Stimulated activated CD4-positive, alpha-beta T cell treated with anti-CD3 and anti-CD28 coated beads, Interleukin-1b, Interleukin-23, amount 100 ng/mL, for 24 hours (primary cell): ENCODE measurements at places on chromosomes 5 and 9.
A peak's percentile ranks its signal among the peaks of the same experiment; 100 is the strongest.

DNA sequence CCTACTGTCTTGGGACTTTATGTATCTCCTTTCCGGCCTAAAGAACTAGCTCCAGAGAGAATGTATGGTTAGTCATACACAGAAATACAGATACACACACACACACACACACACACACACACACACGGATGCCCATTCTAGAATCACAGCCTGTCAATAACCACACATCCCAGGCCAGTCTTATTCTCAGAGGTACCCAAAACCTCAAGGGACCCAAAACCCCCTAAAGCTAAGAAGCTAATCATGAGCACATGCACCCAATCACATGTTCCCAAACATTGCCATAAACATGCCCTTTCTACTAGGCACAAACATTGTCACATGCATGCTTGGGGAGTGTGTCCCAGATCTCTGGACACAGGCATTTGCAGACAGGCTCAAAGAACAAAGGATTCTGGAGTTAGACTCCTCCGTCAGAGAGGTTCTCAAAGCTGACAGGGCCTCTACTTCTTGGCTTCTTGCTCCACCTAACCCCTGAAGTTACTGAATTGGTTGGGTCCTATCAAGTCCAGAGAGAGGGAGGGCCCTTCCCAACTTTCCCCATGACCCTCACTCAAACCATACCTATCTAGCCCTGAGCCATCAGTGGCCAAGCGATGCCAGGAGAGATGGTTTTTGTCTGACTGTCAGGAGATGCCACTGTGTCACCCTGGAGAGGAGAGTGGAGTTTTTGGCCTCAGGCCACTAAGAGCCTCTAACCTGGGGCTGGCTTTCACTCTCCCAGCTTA, 78.7 kb downstream of the NRG2 start:
- no peak for DNase-seq

DNA sequence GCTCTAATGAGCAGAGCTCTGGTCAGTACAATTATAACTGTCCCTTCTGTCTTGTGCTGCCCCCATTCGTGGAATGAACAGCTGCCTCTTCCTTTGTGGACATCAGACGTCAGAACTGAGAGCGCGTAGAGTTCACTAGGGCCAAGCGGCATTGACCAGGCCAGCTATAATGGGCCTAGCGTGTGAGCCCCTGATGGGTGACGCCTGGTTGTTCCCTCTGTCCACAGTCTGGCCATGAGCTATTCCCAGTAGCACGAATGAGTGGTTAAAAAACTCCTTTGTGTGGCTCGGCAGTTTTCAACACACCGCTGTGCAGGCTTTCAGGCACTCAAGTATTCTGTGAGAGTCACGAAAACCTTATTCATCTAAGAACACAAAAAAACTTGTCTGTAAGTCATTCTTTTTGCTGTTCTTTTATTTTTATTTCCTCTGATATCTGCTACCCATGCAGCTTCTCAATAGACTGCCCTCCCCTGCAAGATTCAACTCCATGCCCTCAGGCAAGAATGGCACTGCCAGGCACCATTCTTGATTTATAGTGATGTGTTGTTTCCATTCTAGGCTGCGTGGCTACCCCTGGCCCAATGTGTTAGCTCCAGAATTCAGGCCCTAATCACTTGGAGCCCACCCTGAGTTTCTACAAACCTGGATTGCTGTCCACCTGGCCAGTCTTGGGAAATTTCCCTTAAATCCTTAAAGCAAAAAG, 52.5 kb downstream of the ANKDD1B start:
- no peak for DNase-seq

DNA sequence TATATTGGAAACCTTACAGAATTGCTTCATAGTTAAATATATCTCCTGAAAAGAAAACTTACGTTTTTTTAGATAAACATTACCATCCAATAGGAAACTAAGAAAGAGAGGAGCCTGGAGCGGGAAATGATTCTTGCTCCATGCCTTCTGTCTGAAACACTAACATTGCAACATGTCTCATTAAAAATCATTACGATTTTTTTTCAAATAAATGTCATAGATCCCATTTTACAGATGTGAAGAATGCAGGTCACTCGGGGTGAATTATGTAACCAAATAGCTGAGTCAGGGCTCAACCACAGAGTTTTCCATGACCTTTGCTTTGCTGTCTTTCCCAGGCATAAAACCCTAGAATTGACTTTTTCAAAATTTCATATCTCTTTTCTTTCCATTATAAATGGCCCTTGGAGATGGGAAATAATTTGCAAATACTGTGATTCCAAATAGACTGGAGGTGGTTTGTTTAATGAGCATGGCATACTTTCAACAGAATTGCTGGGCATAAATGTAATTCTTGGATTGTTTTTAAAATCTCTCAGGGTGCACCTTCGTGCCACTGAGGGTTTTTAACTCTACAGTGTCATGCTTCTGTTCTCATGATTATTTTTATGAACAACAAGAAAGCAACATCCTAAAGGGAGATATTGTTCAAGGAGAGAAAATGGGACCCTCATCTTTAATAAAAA, 302.8 kb downstream of the EBF1 start:
- DNase-seq, result no peak

GRCh38 chr5:170223360-170223759, 9.4 kb upstream of the C5orf58 start:
- DNase-seq, result no peak

- DNase-seq, result no peak
These were observed 41.3 kb downstream of the ZNF366 start for GRCh38 chr5:72465601-72466563.

DNA sequence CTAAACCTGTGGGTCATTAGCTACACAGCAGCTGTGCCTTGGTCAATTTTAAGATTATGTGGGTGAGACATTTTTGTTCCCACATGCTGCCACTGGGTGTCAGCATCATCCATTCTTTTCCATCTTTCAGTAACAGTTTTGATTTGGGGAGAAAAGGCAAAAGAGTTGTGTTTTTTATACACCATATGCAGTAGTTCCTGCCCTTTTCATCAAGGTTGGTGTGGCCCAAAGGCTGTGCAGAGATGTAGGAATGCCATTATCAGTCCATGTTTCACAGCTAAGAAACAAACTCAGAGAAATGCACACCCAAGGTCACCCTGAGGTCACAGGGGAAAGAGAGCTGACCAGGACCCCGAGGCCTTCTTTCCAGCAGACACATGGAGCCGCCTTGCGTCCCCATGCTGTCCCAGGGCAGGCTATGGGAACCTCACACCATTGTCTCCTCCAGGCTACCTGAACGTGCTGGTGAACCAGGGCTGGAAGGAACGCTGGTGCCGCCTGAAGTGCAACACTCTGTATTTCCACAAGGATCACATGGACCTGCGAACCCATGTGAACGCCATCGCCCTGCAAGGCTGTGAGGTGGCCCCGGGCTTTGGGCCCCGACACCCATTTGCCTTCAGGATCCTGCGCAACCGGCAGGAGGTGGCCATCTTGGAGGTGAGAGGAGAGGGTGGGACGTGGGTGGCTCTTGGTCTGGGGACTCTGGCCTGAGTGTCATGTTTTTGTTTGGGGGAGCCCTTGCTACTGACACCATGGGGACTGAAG, 27.8 kb upstream of the GRPEL2 start:
- DNase-seq, result no peak

- no peak for DNase-seq
These were observed 62.8 kb downstream of the GABRB2 start for GRCh38 chr5:161483721-161484120.

DNA sequence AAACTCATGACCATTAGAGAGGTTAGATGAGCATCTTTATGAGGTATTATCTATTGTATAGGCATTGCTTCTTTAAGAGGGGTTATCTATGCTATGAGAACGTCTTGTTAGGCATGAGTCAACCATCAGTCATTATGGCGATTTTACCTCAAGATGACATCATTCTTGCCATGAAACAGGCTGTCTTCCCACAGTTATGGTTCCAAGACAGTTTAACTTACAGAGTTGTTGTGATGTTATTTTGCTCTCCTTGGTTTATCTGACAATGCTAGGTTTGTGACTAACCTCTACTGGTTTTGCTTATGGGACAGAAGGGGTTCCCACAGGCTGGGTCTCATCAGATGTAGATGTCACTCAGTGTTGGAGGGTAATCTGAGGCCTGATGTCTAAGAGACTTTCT, 1864.7 kb upstream of the ACO1 start:
- no peak for DNase-seq

DNA sequence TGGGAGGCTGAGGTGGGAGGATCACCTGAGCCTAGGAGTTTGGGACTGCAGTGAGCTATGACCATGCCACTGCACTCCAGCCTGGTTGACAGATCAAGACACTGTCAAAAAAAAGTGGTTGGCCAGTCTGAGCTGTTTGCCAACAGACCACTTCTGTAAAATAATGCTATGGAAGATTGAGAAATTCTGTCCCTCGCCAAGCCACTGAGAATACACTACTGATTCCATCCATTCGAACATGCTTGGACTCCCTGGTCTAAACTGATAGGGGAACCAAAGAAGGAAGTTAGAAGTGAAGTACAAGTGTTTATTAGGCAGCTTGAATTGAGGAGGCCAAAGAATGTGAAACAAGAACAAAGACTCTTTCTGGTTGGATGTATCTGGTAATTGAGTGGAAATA, 27.2 kb downstream of the ENC1 start:
- DNase-seq, result no peak

DNA sequence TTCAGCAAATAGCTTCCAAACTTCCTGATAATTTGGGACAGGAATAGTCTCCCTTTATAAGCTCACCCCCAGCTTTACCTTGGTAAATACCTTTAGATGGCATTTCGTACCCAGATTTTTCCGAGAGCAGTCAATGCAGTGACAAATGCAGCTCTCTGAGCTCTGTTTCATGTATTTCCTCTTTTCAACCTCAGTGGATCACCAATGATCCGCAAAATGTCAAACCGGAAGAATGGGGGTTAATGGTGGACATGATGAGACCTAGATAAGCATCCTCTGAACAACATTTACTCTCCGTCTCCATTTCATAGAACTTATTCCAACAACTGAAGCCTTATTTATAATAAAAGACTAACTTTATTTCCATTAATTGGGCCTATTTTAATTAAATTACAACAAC, 227.3 kb downstream of the MCTP1 start:
- DNase-seq, result no peak

GRCh38 chr5:6721442-6721841, 8.2 kb downstream of the TENT4A start:
- DNase-seq, result no peak

DNA sequence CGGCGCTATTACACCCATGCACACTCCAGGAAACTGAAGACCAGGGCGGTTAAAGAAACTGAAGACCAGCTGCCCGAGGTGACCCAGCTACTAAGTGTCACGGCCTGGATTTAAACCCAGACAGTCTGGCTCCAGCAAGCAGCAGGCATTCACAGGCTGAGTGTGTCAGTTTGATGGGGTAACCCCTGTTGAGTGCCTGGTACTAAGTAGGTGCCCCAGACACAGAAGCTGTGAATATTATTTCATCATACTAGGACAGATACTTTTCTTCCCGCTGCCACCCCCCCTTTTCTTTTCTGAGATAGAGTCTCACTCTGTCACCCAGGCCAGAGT, 7.3 kb downstream of the ENG start:
- DNase-seq, result no peak

DNA sequence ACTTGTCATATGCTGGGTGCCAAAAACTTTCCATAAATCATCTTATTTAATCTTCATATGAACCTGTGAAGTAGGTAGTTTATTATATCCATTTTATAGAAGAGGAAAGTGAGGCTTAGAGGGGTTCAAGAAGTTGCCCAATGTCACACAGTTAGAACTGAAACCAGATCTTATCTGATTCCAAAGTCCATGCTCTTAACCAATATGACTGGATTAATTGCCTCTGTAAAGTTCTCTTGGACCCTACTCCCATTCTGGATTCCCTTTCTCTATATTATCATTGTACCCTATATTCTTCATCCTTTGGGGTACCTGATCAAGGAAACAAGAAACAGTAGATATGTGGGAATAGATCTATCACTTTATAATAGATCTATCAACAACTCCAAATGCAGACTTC, 64.5 kb upstream of the GCNT4 start:
- no peak for DNase-seq

- no peak for DNase-seq
These were observed 46.8 kb upstream of the ELL2 start for GRCh38 chr5:96008487-96008886.

GRCh38 chr5:52582313-52582712, 205.4 kb upstream of the ITGA1 start:
- DNase-seq, result no peak

GRCh38 chr5:135874461-135874860, 21.2 kb downstream of the IL9 start:
- no peak for DNase-seq

GRCh38 chr5:30581198-30581935, 612.1 kb upstream of the CDH6 start:
- no peak for DNase-seq

DNA sequence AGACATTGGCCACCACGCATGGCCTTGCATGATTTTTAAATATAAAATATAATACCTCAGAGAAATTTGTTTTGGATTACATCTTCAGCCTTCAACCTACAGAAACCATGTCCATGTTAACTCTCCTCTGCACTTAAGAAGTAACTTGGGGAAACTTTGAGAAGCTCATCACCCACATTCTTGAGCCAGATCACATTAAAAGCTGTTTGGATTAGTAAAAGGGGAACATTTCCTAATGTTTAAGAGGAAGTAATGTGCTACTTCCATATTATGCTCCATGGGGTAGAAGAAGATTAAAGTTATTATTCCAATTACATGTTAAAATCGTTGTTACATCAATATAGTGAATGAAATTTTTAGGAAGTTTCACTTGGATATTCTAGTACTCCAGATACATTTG, 10.4 kb upstream of the CEP120 start:
- no peak for DNase-seq

DNA sequence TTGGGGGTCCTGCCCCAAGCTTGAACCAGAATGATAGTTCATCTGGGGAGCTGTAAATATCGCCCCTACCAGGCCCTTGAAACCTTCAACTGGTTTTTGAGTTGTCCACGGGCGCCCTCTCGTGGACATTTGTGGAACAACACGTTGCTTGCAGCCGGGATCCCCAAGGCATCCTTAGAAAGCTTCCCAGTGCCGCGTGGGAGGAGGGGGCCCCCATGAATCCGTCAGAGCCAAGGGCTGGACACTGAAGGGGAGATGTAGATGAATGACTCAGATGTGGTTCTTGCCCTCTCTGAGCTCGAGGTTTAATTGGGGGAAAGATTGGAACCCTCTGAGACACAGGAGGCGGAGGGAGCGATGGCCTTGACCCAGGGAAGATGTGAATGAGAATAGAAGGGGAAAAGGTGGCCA, 31.8 kb upstream of the ORM1 start:
- peak; percentile 63 for DNase-seq

DNA sequence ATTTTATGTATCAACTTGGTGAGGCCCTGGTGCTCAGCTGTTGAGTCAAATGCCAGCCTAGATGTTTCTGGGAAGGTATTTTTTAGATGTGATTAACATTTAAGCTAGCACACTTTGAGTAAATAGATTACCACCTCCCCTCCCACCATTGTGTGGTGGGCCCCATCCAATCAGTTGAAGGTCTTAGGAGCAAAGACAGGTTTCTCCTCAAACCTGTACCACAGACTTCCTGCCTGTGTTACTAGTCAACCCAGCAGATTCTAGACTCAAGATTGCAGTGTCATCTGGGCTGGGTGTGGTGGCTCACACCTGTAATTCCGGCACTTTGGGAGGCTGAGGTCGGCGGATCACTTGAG, 33.8 kb downstream of the MRPL36 start:
- DNase-seq, result no peak
